ENCODE measurements at places on chromosomes 12 and 14.

- no peak for DNase-seq
These were observed 35.9 kb upstream of the FOS start for GRCh38 chr14:75242546-75243273.

DNA sequence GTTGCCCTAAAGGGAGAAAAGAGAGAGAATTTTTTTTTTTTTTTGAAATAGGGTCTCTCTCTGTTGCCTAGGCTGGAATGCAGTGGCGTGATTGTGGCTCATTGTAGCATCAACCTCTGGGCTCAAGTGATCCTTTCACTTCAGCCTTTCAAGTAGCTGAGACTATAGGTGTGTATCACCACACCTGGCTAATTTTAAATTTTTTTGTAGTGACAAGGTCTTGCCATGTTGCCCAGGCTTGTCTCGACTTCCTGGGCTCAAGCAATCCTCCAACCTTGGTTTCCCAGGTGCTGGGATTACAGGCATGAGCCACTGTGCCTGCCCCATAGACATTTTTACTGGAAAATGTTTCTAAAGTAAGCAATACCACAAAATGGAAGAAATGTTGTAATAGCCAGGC, 36.8 kb downstream of the YARS2 start:
- no peak for DNase-seq

GRCh38 chr14:74380172-74380571, 31.9 kb downstream of the VRTN start:
- DNase-seq: no peak

GRCh38 chr12:21892341-21892740, 48.9 kb downstream of the ABCC9 start:
- DNase-seq: no peak

- no peak for DNase-seq
These were observed 27.9 kb downstream of the SIX1 start for GRCh38 chr14:60621386-60621785.

DNA sequence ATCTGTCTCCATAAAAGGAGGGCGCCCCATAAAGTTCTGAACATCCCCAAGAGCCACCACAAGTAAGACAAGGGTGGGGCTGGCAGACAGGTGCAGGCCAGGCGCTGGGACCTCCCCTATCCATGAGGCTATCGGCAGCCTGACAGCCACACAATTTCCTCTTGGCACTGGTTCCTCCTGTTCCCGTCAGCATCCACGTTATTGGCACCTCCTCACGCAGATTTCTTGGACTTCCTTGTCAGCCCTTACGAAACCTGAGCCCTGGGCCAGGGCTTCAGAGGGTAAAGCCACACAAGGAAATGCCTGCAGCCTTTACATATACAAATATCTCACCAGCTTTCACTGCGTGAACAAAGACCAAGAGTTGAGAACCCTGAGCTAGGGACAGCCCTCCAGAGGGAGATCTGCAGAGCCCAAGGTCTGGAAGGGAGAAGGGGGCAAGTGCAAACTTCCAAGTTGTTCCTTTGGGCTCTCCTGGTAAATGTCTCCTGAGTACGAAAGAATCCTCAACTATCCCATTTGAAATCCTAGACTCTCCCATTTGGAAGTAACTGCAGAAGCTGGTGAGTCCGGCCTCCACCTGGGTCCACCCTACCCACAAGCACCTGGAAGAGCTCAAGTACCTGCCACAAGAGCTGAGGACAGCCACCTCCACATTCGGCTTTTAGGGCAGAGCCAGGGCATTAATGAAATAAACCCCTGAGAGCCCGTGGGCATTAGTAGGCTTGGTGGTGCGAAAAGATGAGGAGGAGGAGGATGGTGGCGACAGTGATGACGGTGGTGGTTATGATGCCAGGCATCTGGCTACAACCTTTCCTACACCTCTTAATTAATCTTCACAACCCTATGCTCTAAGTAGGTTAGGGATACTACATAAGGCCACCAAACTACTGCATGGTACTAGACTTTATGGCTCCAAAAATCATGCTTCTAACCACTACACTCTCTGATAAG, 5.5 kb upstream of the TC2N start:
- DNase-seq: no peak

DNA sequence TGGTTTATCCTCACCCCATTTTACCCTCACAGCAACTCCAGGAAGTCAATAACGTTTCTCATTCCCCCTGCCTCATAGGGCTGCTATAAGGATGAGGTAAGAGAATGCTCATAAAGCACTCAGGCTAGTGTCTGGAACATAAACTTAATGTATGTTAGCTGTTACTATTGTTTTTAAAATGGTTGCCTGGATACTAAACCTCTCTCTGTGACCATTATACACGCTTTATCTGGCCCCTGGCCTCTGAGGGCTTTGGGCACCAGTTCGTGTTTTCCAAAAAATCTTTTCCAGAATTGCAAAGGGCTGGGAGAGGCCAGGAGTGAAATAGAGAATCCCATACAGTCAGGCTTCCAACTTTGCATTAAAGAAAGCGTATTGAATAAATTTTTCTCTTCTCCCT, 113.9 kb downstream of the KTN1 start:
- no peak for DNase-seq

DNA sequence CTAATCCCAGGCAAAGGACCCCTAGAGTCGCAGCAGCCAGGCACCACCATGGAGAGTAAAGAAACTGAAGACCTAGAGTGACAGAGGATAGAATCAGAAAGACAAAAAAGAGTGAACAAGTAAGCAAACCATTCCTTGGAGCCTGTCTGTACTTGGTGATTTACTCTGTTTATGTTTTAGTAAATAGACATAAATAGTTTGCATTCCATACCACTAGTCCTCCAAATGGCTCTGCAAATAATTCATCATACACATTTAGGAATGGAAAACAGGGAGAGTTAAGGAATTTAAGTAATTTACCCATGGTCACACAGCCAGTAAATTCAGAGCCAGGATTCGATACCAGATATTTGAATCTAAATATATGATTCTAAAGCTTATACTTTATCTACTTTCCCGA, 2.8 kb downstream of the OLR1 start:
- DNase-seq: no peak

DNA sequence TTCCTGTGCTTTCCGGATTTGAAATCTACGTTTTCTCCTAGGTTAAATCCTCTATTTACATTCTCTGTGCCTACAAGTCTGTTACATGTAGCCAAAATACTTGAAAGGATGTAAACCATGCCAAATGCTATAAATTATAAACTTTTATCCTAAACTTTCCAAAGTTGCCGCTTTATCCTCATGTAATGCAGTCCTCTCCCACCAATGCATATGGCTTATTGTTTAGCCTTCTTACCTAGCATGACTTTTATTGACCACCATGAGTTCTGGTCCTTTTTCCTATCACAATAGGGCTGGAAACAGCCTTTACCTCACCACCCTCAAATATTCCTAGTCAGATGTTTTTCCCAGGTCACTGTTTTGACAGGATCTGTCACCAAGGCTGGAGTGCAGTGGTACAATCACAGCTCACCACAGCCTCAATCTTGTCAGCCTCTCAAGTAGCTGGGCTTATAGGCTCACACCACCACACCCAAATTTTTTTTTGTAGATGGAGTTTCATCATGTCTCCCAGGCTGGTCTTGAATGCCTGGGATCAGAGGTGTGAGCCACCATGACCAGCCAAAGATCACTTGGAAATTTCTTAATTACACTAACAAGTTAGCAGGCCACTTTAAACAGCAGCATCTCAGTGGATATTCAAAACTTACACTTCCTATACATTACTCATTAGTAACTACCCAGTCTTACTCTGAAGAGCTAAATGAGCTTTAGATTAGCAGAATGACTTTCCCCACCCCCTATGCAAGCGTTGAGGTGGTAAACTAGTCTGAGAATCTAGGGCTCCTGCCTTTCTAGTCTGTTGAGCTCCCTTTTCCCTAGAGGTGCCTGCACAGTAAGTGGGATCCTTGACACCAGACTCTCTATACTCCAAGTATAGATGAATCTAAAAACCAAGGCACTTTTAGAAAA, 4.1 kb downstream of the TUBA1B start:
- DNase-seq: no peak

- DNase-seq: no peak
These were observed 18.7 kb downstream of the PRKD1 start for GRCh38 chr14:29908652-29909577.

DNA sequence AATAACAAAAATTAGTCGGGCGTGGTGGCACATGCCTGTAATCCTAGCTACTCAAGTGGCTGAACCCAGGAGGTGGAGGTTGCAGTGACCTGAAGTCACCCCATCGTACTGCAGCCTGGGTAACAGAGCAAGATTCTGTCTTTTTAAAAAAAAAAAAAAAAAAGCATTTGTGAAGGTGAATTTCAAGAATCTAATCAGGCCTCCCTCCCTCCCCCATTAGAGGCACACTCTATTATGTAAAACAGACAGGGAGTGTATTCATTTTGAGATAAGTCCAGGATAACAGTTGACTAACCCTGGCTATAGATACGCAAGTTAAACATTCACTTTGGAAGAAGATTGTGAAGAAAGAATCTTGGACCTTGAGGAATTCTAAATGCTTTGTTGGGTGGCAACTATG, 2.9 kb downstream of the RESF1 start:
- no peak for DNase-seq

- no peak for DNase-seq
These were observed 61.0 kb downstream of the CPM start for GRCh38 chr12:68871921-68872320.

GRCh38 chr12:115411121-115411520, 727.1 kb upstream of the TBX3 start:
- no peak for DNase-seq

DNA sequence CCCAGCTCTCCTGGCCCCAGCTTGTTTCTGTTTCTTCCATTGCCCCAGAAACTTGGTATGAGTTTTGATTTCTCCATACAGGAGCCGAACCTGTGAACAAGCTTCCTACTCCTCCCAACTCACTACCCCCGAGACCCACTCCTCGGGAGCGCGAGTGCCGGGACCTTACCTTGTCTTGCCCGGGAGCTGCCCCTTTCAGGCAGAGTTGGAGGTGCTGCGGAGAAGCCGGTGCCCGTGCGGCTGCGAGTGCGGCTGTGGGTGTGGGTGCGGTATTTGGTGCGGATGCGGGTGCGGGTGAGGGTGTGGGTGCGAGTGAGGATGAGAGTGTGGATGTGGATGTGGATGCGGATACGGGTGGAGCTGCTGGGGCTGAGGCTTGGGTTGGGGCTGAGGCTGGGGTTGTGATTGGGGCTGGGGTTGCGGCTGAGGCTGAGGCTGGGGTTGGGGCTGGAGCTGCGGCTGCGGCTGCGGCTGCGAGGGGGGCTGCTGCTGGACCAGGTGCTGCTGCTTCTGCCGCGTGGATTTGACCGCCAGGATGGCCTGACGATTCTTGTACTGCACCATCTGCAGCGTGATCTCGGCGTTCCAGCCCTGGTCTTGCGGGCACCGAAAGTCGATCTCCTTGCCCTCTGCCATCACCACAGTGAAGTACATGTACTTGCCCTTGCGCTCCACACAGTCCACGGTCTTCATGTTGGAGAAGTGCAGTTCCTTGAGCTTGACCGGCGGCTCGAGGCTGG, 1.1 kb downstream of the PHLDA1 start:
- DNase-seq: peak; percentile 64

DNA sequence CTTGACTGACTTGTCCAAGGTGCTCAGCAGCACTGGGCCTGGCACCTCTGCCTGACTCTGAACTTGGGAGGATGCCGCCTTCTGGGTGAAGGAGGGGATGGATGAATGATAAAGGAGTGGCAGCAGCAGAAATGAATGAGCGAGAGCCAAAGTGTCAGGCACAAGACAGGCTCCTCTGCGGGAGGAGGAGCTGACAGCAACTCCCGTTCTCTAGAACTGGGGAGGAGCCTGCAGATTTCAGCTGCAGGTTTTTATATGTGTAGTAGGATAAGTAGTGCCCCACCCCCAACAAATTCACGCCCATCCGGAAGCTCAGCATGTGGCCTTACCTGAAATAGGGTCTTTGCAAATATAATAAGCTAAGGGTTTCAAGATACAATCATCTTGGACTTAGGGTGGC, 33.1 kb downstream of the SLC8B1 start:
- DNase-seq: no peak

GRCh38 chr14:68590201-68590522, 202.7 kb downstream of the ZFP36L1 start:
- DNase-seq: no peak

- DNase-seq: no peak
These were observed 11.4 kb downstream of the ANKRD9 start for GRCh38 chr14:102497998-102498677.

GRCh38 chr14:70646705-70647104, 5.0 kb downstream of the TTC9 start:
- DNase-seq: no peak

GRCh38 chr12:69475237-69475975, 5.2 kb downstream of the FRS2 start:
- no peak for DNase-seq

DNA sequence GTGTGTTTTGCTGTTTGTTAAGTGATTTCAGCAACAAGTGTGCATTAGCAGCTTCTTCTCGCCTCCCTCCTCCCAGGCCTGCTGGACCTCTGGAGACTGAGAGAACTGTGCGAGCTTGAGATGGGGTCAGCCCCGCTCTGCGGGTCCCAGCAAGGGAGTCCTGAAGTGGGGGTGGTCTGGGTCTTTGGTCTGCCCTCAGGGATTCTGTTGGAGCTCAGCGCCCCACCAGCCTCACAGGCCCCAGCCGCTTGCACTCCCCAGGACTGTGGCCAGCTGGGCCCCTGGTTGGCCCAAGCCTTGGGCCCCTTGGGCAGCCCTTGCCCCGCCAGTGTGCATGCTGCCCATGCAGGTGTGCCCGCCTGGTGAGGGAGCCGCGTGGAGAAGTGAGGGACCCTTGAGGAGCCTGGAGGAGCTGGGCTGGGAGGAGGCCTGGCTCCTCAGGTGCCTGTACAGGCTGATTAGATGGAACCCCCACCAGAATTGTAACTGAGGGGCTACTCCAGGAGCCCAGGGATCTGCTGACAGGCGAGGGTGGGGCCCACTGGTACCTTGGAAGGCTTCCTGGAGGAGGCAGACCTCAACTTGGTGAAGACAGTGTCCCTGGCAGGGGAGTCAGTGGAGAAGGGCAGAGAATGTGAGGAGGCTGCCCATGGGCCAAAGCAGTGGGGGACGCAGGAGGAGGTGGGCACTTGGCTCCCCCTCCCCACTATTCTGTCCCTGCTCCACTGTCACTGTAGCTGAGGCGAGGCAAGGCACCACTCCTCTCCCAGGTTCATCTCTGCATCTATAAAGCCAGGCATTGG, 56.7 kb downstream of the BEGAIN start:
- DNase-seq: no peak

DNA sequence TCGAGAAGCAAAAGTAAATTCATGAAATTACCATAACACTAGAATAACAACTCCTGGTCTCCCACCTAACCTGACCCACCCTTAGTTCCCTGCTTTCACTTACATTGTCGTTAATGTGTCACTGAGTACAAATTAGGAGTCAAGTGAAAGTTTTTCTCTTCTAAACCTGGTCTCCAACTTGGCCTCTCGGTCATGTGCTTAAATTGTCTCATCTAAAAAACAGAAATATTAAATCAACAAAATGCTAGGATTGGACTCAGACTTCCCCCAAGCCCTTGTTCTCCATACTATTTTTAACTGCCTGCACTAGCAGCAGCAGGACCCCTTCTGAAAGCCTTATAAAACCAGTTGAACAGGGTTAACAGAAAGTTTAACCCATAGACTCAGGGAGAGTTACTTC, 1.8 kb upstream of the BTG1 start:
- no peak for DNase-seq

- no peak for DNase-seq
These were observed 46.8 kb upstream of the BEGAIN start for GRCh38 chr14:100634026-100634425.

- no peak for DNase-seq
These were observed 317.5 kb upstream of the KITLG start for GRCh38 chr12:88897723-88898122.
